ENCODE measurements at places on chromosomes 13 and 19. TPM values are rescaled to one million over a fixed set of nuclear protein-coding genes. Genes with fewer than 3 reads are reported as not detected.

The ZNF230 gene
- total RNA-seq: 2.8 TPM

The TEX29 gene
- total RNA-seq: 0.64 TPM

The WDR83 gene
- 16.3 TPM for total RNA-seq

The CABP5 gene
- not detected for total RNA-seq

The CYSLTR2 gene
- total RNA-seq: 4.9 TPM

The PEAK3 gene
- not detected for total RNA-seq

The ETV2 gene
- total RNA-seq: 1.3 TPM

The SIGLEC9 gene
- not detected for total RNA-seq

The STARD13 gene
- total RNA-seq: 36.4 TPM

The TMPRSS9 gene
- 0.29 TPM for total RNA-seq

The ZNF284 gene
- total RNA-seq: 3.9 TPM

- no peak for DNase-seq
Measured at GRCh38 chr19:19752760-19753403, 20.0 kb upstream of the ZNF14 start.

GRCh38 chr19:49189259-49189658 lies 31.7 kb downstream of the TRPM4 start:
- DNase-seq: no peak

DNA sequence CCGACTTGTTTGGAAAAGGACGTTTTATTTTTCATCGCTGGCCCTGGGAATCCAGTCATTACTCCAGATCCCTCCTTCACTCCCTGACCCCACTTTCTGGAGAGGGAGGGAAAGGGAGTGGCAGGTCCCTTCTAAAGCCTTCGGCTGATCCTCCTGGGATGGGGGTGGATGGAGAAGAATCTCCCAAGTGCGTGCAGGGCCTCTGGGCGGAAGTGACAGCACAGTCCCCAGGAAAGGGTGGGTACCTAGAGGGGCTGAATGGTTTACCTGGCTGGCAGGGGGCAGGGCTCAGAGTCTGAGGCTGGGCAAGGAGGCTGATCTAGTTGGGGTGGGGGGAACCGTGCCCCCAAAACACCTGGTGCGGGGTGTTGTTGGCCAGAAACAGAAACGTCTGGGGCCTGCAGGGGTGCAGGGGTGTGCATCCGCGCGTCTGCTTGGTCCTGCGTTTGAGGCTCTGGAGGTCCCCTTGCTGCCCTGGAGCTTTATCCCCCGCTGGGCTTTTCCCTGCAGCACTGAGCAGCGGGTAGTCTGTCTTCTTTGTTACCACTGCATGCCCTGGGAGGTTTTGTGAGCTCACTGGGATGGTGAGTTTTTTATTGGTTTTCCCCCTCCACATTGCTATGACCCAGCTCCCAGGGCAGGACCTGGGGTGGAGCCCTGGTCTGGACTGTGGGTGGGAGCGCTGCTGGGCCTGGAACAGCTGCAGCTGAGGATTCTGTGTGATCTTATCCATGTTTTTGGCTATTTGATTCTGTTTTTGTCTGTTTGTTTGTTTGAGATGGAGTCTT lies 3.0 kb upstream of the ZNF628 start:
- no peak for DNase-seq

- DNase-seq: no peak
Measured at GRCh38 chr19:4506449-4507149, 11.7 kb downstream of the PLIN4 start.

DNA sequence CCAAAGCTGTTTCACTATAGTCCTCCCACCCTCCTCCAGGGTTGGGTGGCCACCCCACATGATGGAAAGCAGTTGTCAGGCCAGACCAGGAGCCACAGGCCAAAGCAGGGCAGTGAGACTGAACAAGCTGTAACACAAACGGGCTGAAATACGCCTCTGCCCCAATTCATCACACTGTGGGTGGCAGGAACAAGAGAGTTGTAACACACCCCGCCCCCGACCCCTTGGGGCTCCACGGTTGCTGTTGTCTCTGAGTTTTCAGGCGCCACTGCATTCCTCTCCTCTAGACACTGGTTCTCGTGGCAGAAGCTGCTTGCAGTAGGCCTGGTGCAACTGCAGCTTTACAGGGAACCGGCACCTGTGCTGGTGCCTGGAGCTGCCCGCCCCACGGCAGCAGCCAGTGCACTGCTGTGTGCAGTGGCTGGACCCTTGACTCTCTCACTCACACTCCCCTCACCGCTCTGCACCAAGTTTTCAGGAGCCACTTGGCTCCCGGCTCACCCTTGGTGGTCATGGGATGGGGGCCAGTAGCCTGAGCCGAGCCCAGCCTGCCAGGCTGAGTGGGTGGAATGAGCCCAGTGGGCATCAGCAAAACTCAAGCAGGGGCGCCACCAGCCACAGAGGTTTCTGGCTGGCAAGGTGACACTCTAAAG lies 1314.5 kb upstream of the MIR17HG start:
- DNase-seq: no peak

DNA sequence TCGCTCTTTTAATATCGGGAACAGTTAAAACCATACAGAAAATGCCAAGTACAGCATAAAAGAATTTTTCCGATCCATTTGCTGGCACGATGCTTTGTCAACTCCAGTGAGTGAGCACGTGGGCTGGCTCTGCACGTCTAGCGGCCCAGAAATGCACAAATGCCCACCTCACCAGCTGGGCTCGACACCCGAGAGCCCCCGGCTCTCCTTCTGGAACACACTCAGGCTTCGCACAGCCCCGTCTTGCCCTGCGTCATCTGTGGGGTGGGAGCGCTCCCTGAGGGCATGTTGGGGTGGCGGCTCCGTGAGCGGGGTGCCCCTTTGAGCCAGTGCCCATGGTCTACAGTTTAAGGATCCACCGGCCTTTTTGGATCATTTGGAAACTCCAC lies 24.5 kb downstream of the ATP4B start:
- DNase-seq: peak; percentile 5

GRCh38 chr19:15367439-15367838 lies 12.1 kb downstream of the AKAP8 start:
- DNase-seq: no peak

DNA sequence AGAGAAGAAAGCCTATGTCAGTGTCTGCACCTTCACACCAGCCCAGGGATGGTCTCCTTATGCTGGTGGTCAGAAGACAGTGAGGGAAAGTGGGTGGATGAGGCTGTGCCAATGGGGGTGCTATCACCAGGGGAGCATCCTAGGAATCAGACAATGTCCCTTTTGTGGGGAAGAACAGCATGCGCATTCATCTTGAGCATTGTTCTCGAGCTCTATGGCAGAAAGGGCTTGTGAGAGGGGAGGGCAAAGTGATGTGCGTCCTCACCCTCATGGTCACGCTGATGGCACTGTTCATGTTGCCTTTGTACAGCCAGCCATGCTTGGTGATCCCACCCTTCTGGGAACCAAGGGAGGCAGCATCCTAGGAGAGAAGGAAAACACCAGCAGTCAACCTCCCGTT lies 56.1 kb downstream of the DOCK9 start:
- DNase-seq: no peak

DNA sequence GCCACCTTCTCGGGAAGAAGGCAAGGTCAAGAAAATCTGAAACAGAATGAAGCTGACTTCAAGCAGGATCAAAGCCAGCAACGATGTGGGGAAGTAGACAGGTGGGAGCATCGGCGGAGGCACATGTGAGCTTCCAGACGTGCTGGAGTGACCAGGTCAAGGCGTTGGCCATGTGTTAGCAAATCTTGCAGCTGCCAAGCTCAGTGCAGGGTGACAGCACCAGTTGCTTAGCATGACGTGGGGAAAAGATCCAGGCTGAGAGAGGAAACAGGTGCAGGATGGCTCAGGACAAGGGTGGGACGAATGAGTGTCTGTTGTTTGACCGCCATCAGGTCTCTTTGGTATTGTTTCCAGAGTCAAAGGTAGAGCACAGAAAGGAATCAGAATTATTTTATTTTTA lies 92.3 kb downstream of the TNFSF13B start:
- DNase-seq: peak; percentile 17

- DNase-seq: no peak
Measured at GRCh38 chr19:29761575-29762232, 46.6 kb upstream of the C19orf12 start.

- DNase-seq: no peak
Measured at GRCh38 chr13:98977568-98978265, at the start of gene DOCK9. DOCK9 (minus strand) TSS chr13:98978064; CDS start chr13:98977909, 155 bp downstream.

GRCh38 chr13:100853434-100853833 lies 178.8 kb upstream of the TMTC4 start:
- DNase-seq: no peak

DNA sequence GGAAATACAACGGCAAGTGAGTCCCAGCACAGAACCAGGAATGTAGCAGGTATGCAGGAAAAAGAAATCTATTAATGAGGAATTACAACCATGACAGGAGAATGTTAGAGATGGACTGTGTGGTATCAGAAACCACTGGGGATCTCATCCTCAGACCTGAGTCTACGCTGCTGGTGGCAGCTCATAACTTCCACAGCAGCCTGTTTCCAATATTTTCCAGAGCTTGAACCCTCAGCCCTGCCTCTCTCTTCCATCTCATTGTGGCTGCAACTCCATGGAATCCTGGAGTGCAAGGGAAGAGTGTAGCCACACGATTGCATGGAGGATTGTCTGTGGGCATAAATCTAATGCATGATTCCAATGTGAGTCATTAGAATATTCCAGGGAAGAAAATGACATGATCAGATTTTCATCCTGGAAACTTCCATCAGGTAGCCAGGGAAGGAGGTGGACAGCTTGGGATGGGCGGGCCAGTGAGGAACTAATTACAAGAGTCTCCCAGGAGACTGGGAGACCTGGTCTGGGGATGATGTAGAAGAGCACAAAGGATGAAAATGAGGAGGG lies 14.9 kb downstream of the PLA2G4C start:
- DNase-seq: no peak

DNA sequence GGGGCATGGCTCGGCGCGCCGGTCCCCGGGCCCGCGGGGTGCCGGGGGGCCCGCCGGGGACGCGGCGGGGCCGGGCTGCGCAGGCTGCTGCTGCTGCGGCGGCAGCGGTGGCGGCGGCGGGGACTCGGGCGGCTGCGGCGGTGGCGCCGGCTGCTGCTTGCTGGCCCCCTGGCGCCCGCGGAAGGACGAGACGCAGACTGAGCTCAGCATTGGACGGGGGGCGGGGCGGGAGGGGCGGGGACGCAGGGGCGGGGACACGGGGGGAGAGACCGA lies 368 bp downstream of the KCNC3 start:
- DNase-seq: no peak

DNA sequence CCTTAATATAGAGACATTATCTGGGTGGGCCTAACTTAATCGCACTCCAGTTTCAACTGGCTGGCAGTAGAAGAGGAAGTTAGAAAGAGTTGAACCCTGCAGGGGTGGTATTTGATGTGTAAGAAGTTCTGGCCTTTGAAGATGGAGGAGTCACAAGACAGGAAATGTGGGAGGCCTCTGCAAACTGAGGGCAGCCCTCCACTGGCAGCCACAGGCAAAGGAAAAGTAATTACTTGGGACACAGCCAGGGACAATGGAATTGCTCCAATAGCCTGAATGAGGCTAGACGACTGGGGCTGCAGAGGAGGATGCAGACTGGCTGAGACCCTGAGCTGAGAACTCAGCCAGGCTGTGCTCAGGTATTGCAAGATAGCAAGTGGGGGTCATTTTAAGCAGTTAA lies 703.3 kb upstream of the ARGLU1 start:
- no peak for DNase-seq

DNA sequence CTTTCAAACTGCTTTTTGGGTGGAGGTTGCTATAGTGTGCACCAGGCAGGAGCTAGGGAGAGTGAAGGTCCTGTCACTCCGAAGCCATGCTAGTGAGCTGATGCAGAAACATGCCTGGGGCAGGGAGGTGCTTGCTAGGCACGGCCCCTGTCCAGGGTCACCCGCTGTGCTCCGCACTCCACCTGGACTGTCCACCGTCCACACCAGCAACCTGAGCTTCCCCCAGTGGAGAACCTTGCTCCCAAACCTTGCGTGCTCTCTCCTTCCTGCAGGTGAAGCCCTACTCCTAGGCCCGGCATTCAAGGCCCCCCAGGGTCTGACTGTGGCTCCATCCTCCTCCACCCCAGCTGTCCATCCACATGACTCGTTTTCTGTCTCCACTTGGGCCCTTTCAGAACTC lies 12.3 kb downstream of the SLC15A1 start:
- no peak for DNase-seq
